ENCODE measurements at places on chromosomes 6 and 20.

GRCh38 chr6:160455541-160456213 lies 107.5 kb downstream of the SLC22A3 start:
- peak; percentile 63 for DNase-seq

- no peak for DNase-seq
Observed at GRCh38 chr20:15619816-15620215, 953.4 kb downstream of the KIF16B start.

GRCh38 chr6:35142588-35143569 lies 1.7 kb upstream of the TCP11 start:
- no peak for DNase-seq

DNA sequence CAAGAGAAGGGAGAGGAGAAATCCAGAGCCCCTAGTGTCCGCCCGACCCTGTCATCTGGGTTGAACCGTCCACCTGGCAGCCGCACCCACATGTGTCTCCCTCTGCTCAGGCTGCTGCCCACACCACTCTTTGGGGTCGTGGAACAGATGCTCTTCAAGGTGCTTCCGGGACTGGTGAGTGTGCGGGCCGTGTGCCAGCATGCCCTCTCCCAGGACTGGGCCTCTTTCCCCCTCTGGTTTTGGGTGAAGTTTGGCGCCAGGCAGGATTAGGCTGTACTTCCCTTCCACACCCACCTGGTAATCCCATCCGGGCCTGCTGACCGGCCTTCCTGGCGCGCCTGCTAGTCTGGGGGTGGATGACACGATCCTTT lies 7.9 kb downstream of the BPIFB3 start:
- DNase-seq, result no peak

GRCh38 chr20:32828029-32828680 lies 8.4 kb downstream of the MAPRE1 start:
- no peak for DNase-seq

GRCh38 chr6:119312441-119312840 lies 37.1 kb downstream of the MAN1A1 start:
- DNase-seq, result no peak

- no peak for DNase-seq
Observed at GRCh38 chr6:38179300-38179699, 359.8 kb downstream of the ZFAND3 start.

- no peak for DNase-seq
Observed at GRCh38 chr6:11428895-11429294, 108.7 kb upstream of the TMEM170B start.

DNA sequence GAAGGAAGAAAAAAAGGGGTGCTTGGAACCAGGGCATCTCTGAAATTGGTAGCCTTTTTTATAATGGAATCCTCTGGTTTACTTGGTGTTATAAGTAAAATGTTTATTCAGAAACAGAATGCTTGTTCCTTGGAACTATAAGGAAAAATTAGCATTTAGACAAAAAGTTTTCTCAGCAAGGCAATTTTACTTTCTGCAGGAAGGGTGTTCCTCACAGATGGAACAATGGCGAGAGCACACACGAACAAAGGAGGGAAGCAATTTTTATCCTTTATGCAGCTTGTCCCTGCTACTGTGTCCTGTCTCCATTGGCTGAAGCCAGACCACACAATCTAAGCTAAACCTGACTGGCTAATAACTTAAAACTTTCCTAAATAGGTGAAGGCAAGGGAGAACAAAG lies 22.7 kb upstream of the FANCE start:
- DNase-seq, result no peak

Data from effector CD8-positive, alpha-beta T cell (primary cell).